Stimulated activated CD4-positive, alpha-beta T cell treated with anti-CD3 and anti-CD28 coated beads, Interleukin-1b, Interleukin-23, amount 100 ng/mL, for 1 hour (primary cell): ENCODE measurements at places on chromosomes 12 and 14.

DNA sequence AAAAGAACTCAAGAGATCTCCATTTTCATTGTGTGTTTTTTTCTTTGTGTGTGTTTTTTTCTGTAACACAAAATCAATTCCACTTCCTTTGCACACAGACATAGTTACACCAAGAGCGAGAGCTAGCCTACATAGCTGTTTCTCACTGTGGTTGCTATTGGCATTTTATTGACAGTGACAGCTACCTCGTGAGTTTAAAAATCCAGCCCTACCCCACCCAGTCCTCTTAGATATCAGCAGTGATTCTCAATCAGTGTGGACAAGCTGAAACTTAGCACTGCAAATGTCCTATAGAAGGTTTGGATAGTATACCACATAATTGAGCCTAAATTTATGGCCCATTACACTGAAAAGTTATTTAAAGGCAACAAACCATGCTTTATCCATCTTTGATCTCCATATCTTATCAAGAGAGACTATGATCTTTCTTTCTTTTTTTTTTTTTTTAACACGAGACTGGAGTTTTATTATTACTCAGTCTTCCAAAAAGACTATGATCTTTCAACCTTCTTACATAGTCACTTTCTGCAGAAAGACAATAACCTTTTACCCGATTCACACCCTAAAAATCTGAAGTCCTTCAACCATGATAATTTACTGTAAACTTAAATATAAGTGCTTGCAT, 46.8 kb downstream of the ATP2B1 start:
- no peak for DNase-seq

DNA sequence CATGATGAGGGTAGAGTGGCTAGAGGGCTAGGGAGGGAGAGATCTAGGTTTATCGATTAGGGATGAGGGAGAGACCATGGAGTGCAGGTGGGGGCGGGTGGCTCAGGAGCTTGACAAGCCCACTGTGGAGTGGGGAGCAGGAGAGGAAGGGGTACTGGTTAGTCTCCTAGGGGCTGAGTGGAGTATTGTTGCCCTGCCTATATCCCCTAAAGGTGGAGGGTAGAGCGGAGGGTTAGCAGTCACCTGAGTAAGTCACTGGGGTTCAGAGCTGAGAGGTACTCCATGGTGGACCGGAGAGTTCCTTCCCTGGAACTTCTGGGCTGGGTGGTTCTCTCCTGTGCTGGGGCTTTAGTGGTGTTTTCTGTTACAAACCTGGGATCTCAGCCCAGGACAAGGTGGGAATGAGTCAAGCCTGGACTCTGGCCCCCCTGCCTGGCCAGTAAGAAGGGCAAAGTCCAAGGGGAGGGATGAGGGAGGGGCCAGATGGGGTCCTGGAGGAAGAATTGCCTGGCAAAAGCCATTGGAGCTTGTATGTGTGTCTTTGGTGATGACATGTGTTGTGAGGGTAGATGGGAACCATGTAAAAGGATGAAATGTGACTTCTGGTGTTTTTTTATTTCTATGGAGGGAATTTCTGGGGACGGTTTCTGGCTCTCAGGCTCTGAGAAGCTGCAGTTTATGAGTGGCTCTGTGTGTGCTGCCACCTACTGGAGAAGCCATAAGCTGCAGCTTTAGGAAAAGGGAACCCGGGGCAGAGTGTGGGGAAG, at the start of gene CIDEB:
Gene CIDEB (minus strand): TSS at position 403 of the 767 bp plus-strand sequence. CDS start 119 bp downstream, at position 284.
- no peak for DNase-seq

DNA sequence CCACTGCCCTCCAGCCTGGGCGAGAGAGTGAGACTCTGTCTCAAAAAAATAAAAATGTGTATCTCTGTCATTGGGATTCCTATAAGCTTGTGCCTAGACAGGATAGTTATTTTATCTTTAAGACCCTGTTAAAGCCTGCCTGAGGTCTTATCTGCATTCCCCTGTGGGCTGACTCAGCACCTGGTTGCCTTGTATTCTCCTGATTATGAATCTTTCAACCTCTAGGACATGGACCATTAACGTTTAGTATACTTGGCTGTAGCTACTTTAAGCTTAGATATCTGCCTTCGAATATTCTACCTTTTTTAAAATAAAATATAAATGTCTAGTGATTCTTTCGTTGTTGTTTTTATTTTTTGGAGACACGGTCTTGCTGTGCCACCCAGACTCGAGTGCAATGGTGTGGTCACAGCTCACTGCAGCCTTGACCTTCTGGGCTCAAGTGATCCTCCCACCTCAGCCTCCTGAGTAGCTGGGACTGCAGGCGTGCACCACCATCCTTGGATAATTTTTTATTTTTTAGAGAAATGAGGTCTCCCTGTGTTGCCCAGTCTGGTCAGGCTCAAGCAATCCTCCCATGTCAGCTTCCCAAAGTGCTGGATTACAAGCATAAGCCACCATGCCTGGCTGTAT, 41.3 kb downstream of the RESF1 start:
- no peak for DNase-seq

- no peak for DNase-seq
Measured at GRCh38 chr12:17818931-17819330, 271.1 kb downstream of the RERGL start.

DNA sequence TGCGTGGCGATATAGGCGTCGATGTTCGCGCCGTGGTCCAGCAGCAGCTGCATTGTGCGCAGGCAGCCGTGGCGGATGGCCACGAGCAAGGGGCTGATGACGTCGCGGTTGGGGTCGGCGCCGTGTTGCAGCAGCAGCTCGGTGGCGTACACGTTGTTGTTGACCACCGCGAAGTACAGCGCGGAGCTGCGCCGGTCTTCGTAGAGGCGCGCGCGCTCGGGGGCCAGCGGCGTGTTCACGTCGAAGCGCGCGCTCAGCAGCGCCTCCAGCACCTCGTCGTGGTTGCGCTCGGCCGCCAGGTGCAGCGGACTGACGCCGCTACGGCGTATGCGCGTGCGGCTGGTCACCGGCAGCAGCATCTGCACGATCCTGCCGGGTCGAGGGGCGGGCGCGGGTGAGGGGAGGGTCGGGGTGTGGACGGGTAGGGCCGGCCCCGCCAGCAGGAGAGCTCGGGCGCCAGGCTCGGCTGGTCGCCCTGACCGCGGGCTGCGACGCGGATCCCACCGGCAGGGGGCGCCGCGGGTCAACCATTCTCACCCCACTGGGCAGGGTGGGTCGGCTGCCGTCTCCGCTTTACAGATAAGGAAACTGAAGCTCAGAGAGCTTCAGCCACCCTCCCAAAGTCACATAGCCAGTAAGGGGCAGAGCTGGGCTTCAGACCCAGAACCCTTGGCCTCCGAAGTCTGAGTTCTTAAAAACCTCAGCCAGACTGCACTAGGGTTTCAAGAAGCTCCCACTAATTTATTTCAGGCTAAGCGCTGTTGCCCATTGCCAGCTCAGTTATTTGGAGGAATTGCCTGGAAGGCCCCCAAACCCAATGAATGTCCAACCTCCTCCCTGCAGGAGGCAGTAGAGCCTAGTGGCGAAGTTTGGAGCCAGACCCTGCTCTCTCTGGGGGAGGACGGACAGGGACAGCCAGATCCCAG, 12.4 kb downstream of the FAM181A start:
- peak; percentile 84 for DNase-seq
